Hepatic stellate cell (primary cell): ENCODE measurements at places on chromosomes 2 and 18.

DNA sequence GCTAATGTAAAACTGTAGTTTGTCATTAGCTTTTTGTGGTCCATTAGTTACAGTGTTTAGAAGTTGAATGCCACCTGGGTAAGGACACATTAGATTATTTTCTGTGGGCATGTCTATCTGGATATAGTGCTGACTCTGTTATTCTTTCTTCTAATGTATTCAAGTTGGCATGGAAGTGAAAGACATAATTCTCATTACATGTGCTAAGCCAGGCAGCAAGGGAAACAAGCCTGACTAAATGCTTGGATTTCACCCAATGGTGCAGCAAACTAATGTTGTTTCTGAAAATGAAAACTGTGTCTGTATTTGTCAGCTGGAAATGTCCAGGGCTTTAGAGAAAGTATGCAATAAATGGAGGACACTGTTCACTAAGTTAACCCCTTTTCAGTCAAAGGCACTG is 100.7 kb downstream of the NUP35 start:
- no peak for DNase-seq

GRCh38 chr2:112760149-112760548 is 4.3 kb downstream of the CKAP2L start:
- no peak for DNase-seq

DNA sequence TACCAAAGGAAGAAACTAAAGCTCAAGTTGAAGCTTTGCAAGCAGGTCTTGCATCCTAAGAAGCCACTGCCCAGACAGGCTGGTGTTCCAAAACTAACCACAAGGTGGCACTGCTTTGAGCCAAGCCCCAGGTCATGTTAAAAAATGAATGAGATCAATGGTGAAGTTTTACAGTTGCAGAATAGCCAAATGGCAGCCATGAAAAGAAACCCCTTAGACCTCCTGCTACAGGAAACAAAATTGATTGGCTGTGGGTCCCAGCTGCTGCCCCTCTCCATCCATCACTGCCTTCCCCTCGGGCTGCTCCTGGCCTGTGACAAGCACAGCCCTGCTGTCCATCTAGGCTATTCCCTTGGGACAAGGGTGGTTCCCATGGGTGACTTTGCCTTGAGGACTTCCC is 20.7 kb upstream of the MREG start:
- peak; percentile 69 for DNase-seq

DNA sequence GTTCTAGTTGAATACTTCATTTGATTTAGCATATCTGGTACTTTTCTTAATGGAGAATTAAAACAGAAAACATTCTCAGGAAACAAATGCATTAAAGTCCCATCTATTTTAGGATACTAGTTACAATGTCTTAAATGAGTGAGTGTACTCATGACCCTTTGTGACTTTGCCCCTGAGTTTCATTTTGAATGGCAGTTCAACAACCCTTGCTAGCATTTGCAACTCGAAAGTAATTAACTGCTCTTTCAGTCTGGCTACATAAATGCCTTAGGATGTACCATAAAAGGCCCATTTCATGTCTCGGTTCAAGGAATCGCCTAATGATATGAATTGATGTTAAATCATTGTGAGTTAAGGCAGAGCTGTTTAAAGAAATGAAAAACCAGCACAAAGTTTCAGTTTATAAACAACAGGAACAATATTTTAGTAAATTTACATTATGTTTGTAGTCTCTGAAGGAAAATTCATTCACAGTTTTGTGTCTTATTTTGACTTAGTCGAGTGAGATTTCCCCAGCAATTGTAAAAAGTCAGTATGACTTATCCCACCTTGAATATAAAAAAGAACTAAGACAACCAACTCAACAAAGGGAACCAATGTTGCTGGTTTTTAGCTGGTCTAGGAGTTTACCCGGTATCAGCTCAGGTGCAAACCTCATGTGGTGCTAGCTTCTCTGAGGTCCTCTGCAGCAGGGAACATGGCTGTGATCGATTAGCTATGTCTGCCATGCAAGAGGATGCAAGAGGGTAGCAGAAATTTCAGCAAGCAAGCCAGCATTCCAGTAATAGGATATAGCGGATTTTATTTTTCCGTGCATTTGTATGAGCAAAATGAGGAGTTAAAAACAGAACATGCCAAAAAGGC is 386.2 kb downstream of the PTPRM start:
- DNase-seq = no peak

DNA sequence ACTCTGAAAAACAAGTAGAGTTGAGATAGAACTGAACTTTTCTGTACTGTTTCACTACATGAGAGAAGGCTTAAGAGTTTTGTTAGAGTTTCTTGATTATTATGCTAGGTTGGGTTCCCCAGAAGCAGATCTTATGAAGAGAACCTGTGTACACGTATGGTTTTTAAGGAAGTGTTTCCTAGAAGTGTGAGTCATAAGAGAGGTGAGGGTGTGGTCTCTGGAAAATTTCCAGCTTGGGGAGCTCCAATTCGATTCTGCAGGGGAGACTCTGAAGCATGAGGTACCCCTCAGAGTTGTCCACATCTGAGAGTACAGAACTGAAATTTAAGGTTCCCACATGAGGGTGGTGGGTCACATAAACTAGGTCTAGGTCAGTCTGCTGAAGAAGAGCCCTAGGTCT is 83.3 kb upstream of the MAP2 start:
- DNase-seq = no peak

DNA sequence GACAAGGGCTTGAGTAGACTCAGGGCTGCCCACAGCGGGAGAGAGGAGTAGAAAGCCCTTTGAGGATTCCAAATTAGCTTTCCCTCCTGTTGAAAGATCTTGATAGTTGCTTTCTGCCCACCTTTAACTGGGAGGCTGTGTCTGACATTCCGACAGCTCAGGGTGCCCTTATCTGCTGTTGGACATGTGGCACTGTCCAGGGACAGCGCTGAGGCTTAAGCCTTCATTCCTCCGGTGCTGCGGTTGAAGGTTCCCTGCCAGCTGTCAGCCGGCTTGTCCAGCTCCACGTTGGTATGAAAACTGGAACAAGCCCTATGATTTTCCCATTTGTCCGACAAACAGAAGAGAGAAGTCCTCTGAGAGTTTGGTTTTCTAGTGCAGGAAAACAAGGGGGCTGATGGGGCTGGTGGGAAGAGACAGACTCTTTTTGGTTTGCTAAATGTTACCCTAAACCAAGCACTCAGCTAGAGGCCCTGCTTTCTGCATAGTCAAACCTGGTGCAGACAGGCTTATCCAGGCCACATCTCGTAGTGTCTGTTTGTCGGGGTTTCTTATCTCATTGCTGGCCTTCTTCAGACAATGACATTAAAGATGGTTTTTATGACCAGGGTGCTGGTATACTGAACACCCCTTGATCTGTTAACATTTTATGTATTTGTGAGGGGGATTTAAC is 24.5 kb downstream of the GREB1 start:
- DNase-seq = no peak

GRCh38 chr18:61955644-61956043 is 62.8 kb upstream of the RNF152 start:
- DNase-seq = no peak
